ENCODE measurements at places on chromosomes 2 and 18.

DNA sequence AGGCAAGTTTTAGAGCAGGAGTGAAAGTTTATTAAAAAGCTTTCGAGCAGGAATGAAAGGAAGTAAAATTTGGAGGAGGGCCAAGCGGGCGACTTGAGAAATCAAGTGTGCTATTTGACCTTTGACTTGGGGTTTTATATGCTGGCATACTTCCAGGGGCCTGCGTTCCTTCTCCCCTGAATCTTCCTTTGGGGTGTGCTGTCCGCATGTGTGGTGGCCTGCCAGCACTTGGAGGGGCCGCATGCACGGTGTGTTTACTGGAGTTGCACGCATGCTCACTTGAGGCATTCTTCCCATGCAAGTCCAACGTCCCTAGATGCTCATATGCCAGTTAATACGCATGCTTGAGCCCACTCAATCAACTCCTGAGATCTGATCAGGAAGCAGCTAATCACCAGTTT lies 78.3 kb upstream of the MAP4K4 start:
- peak; percentile 72 for DNase-seq

- no peak for DNase-seq
Measured at GRCh38 chr18:57831597-57832377, 28.7 kb upstream of the ATP8B1 start.

GRCh38 chr18:76593843-76594242 lies 98.8 kb upstream of the ZNF516 start:
- DNase-seq = peak; percentile 27

GRCh38 chr18:12031846-12032245 lies 50.5 kb downstream of the IMPA2 start:
- DNase-seq = no peak

DNA sequence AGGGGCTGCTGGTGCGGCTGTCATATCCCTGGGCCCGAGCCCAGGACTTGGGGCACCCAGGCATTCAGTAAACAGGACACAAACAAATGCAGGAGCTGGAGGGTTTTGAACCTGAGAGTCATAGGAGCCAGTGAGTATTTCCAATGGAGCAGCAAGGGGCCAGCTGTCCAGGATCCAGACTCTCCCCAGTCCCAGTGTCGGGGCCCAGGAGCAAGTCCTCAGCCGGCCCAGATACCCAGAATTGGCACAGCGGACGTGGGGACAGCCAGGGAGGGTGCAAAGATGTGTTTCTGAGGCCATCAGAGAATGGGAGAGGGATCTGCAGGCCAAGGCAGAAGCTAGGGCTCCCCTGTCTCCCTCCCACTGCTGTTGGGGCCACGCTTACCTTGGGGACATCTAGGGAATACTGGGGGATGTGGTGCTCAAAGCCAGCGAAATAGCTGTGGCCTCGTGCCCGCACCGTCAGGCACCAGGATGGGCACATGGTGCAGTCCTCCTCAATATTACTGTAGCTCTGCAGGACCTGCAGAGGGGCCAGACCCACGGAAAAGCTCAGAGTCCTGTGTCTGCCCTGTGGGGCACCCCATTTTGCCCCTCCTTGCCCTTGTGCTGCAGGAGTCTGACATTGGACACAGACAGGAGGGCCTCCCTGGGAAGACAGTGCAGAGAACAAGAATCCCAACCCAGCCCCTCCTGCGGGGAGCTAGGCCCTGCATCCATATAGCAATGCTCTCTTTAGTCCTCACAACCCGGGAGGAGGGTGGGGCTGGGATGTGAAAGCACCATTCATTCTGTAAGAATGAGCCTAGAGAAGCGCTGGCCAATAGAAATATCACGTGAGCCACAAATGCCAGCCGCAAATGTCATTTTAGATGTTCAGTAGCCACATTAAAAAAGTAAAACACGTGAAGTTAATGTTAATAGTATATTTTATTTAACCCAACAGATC lies 15.4 kb downstream of the CFAP65 start:
- no peak for DNase-seq

DNA sequence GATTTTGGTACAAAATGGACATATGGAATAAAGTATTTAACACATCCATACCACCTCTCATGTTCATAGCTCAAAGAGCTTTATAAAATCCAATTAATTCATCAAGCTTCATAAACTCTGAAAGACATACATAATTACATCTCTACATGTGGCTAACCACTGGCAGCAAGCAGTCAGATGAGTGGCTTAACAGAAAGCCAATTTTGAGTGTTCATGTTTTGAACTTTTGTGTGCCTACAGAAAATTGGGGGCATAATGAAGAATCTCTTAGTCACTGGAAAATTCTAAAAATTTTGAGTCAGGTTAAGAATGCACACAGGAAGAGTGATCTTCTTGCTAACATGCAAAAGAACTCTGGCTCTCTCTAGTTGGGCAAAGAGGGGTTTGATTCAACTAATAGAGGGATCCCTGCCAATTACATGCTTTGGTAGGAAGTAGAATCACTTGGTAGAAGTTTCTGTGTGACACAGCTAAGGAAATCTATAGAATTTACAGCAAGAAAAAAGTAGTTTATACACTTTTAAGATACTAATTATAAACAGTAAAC lies 287.4 kb downstream of the NOL4 start:
- no peak for DNase-seq

DNA sequence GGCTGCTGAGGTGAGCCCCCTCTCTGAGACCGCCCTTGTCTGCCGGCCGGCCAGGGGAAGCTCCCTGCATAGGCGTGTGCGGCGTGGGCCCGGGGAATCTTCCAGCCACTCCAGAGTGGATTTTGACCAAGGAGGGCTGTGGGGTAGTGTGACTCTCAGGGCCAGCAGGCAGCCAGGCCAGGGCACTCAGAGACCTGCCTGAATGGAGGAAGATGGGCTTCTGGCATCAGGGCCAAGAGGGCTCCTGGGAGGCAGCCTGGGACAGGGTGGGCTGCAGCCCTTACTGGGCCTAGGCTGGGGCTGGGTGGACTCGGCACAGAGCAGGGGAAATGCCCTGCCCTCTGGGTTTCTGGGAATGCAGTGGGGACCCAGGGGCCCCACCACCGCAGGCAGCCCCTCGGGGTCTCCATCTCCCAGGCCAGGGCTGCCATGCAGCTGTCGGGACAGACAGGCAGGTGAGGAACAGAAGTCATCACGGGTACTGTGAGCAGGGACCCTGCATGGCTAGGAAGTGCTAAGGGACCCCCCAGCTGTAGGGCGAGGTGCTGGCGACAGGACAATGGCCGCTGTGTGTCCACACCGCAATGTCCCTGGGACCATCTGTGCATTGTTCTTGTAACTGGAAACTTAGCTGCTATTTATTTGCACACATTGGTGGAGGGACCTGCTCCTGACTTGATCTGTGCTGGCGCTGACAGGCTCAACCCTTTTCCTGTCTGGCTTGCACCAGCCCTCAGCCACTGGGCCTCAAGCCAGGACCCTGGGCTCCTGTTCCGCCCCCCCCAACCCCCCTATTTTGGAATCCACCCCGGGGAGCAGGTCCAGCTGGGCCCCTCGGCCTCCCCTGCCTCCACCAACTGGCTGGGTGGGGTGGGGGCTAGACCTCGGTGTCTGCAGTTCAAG lies 4.1 kb downstream of the PDCD1 start:
- DNase-seq = no peak

GRCh38 chr18:77164763-77165485 lies 32.3 kb upstream of the MBP start:
- no peak for DNase-seq

- peak; percentile 72 for DNase-seq
Measured at GRCh38 chr2:74525717-74526648, at the start of gene DQX1. Gene DQX1, minus strand, starts transcription at chr2:74526231. Its CDS starts 502 bp downstream, at chr2:74525729.

DNA sequence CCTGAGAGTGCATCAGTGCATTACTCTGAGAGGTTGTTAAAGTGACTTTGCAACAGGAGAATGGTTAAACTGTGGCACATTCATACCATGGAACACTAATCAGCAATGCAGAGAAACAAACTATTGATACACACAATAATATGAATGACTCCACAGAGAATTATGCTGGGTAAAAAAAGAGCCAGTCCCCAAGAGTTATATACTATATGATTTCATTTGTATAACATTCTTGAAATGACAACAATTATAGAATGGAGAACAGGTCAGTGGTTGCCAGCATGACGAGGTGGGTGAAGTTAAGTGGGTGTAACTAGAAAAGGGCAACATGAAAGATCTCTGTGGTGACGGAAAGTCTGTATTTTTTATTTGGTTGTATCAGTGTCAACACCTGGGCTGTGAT lies 3.0 kb upstream of the NT5C1B start:
- DNase-seq = no peak

Measured in suppressor macrophage treated with lipopolysaccharide for 1 hour (primary cell).